ENCODE measurements at places on chromosomes 3 and 15. TPM values are rescaled to one million over a fixed set of nuclear protein-coding genes. Genes with fewer than 3 reads are reported as not detected.

DNA sequence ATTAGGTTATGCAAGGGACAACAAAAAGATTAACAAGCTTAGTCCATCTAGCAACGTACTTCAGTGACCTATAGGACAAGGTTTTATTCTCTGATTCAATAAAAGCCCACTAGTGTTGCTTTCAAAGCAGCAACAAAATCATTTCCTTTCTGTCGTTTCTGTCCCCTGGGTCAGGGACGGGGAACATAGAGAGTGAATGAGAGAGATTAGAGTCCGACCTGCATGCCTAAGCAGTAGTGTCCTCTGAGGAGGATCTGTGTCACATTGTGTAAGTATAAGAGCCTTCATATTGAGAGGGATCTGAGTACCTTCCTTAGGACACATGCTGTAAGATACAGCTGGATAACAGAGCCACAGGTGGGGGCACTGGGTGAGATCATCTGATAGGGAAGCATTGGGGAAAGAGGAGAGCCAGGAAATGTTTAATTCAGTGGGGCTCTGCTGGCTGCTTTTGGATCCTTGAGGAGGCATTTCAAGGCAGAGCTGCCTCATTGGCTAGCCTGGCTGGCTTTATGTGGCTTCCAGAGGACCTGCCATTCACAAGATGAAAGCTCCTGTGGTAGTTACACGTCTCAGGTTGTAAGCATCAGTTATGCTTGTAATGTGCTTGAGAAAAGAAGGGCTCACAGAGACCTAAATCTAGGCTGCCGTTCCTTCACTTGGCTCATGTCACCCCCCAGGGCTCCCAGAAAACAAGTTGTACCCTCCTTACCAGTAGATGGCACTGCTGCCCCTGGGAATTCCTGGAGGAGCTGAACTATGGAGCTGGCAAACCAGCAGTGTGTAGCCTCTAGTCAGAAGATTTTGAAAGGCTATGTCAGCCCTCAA, 2.7 kb downstream of the TMEM108 start:
- peak; percentile 59 for DNase-seq

Gene RHOV
- total RNA-seq = not detected

Gene KIF15
- 0.51 TPM for total RNA-seq

- no peak for DNase-seq
Measured at GRCh38 chr3:62496503-62496902, 123.2 kb upstream of the FEZF2 start.

Gene CLN6
- total RNA-seq = 22.0 TPM

Gene SLC15A2
- 0.77 TPM for total RNA-seq

DNA sequence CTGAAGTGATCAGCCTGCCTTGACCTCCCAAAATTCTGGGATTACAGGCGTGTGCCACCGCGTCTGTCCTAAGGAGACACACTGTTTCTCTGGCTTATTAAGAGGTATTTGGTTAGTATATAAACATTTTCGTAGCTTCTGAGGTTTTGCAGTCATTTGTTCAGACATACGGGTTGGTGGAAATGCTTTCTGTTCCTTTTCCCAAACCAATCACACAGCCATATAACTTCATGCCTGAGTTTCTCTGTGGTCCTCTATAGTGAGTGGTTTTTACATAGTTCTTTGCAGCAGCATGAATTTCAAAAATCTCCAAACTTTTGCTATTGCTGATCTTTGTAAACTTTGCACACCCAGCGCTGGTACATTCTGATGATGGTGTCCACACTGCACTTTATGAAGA, 100.5 kb downstream of the AKAP13 start:
- DNase-seq = no peak

Gene ZNF660
- total RNA-seq = 3.8 TPM

DNA sequence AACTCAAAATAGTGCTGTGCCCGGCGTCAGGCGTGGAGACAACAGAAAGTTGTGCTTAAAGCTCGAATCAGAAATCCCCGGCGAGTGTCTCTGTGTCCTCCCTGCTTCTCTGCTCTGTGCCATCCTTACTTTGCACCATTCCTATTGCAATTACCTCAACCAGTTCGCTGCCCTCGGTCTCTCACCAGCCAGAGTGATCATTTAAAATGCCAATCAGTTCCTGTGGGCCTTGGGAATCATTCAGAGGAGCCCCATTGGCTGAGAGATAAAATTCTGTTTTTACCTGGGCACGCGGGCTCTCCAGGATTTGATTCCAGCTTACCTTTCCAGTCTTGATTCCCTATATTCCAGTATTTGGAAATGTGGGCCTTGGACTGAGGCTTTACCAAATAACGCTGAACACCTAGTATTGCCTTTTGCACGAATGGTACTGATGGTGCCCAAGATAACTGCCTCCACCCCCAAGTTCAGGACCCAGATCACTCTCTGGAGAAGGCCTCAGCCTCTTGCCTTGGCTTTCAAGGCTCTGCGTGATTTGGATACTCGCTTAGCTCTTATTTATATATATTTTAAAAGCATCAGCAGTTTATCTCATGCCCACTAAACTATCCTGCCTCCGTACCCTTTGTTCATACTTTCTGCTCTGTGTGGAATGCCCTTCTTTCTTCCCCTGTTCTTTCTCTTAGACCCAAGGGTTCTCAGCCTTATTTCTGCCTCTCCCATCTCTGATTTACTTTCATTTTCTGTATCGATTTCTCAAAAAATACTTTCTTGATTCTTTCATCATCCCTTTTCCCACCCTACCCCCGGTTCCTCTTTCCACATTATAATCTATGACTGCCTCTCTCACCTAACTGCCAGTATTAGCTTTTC, 863 bp downstream of the PSMA4 start:
- no peak for DNase-seq

GRCh38 chr3:192011137-192011536, 550.2 kb downstream of the PYDC2 start:
- DNase-seq = no peak

Gene AGBL1
- total RNA-seq = 0.07 TPM

- DNase-seq = no peak
Measured at GRCh38 chr3:128523591-128523990, 30.6 kb upstream of the GATA2 start.

All from uterus (tissue), 4 donors.